ENCODE measurements at places on chromosomes 7 and 10. TPM values are rescaled to one million over a fixed set of nuclear protein-coding genes. Genes with fewer than 3 reads are reported as not detected.

The AGBL3 gene
- 3.2 TPM for total RNA-seq

The GET4 gene
- 79.1 TPM for total RNA-seq

The LIPJ gene
- total RNA-seq = 0.14 TPM

DNA sequence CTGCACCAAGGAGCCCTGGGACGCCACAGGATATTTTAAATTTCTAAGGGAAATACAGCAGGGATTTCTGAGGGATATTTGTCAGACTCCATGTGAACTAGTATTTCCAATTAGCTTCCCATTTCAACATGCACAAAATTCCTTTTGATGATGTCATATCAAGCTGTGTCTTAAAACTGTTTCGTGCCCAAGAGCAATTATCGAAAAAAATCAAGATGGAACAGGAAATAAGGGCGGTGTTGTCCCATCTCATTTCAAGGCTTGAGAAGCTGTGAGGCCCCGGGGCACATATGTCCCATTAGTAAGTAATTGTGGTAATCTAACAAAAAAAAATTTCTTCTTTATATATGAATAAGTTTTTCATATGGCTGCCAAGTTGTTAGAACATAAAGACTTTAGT, 47.4 kb downstream of the PPP1R17 start:
- H3K36me3 ChIP-seq = no peaks in the 10 kb centered on the region
- no peak for DNase-seq
- no peaks in the 10 kb centered on the region for H3K27me3 ChIP-seq
- H3K27ac ChIP-seq = no peak overlapping the region

DNA sequence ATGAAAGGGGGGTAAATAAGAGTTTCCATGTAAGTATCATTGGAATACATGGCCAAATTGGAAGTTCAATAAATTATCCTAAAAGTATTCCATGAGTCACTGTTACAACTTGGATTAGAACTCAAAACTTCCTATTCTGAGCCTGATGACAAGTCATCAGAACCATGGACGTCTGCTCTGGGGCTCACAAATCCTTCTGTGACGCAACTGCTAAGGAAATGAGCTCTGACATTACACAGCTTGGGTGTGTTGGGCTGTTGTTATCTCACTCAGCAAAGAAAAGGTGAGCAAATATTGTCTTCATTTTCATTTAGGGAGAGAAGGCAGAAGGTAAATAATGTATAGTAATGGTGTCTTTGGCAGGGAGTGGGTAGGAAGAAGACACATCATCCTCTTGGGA, 214.8 kb upstream of the ADO start:
- no peaks in the 10 kb centered on the region for H3K36me3 ChIP-seq
- DNase-seq = no peak
- no peak overlapping the region for H3K4me3 ChIP-seq
- no peaks in the 10 kb centered on the region for H3K27me3 ChIP-seq

DNA sequence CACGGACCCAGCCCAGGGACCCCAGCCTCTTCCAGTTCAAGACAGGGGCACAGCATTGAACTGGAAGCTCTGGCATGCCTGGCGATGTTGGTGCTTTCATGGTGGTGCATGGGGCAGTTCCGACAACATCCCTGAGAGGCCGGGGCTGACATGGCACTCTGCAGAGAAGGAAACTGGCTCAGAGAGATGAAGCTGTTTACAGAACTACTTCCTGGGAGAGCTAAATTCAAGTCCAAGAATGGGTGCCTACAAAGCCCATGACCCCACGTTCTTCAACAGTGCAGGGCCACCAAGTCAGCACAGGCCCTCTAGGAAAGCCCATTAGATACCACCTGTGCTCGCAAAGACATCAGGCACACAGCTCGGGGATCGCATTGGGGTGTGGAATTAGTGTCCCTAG, 470.9 kb upstream of the MGMT start:
- no peak overlapping the region for H3K27ac ChIP-seq
- no peaks in the 10 kb centered on the region for H3K4me1 ChIP-seq
- DNase-seq = no peak
- no peaks in the 10 kb centered on the region for H3K36me3 ChIP-seq
- no peaks in the 10 kb centered on the region for H3K27me3 ChIP-seq

DNA sequence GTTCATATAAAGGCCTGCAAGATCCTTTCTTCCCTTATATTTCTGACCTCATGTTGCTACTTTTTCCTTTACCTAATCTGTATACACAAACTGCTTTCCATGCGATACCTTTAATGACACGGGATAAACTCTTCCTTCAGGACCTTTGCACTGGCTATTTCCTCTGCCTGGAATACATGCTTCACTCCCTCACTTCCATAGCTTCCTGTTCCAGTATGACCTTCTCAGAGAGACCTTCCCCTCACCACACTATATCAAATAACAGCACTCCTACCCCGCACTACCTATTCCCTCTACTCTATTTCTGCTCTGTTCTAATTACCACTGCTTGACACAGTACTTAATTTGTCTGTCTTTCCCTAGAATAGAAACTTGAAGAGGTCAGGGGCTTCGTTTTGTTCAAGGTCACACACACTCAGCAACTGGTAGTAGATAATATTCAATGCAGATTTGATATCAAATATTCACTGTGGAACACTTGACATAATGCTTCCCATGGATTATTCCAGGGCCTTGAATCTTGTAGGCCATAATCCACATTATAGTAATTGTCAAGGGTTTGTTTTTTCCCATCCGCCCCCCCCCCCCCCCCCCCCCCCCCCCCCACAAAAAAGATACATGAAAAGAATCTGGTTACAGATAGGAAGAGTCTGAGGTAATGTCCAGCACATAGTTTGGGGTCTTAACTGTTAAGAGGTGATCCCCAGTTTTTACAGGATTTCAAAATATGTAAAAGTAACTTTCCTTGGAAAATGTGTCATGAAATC, 11.1 kb downstream of the SYPL1 start:
- peaks cover 7% of the 10 kb centered on the region for H3K36me3 ChIP-seq
- H3K4me1 ChIP-seq = no peaks in the 10 kb centered on the region
- H3K4me3 ChIP-seq = no peak overlapping the region
- H3K27ac ChIP-seq = no peak overlapping the region
- DNase-seq = no peak
